ENCODE measurements at places on chromosomes 13 and 19. TPM values are rescaled to one million over a fixed set of nuclear protein-coding genes. Genes with fewer than 3 reads are reported as not detected.

- H3K4me3 ChIP-seq, result no peak overlapping the region
- no peak for DNase-seq
- H3K36me3 ChIP-seq, result no peaks in the 10 kb centered on the region
- H3K4me1 ChIP-seq, result no peaks in the 10 kb centered on the region
- H3K27ac ChIP-seq, result no peak overlapping the region
Observed at GRCh38 chr19:33207040-33207620, 13.0 kb downstream of the LRP3 start.

DNA sequence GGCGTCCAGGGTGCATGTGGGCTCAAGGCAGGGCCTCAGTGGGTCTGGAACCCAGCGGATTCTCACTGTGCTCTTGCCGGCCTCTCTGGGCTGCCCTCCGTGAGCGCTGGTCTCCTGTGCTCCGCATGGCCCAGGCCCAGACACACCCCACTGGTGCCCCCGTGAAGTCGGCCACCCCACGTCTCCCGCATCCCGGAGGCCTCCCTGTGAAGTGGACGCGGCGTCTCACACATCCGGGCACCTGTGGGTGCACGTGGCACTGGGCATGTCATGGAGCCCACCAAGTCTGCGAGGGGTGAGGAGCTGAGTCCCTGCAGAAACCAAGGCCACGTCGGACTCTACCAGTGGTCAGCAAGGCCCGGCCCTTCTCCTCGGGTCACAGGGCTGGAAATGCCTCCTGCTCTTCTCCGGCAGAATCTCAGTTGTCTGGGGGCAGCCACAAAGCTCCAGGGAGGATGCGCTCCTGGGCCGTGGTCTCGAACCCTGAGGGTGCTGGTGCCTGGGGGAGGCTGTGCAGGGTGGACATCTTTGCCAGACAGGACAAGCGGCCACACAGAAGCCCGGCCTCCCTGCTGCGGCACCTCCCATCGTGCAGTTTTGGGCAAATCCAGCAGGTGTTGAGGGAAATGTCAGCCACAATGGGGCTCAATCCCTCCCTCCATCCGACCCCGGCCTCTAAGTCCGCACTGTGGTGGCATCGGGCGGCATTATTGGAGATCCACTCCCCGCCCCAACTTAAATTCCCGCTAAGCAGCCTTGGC, 2.2 kb downstream of the C13orf46 start:
- no peak overlapping the region for H3K27ac ChIP-seq
- no peak overlapping the region for H3K4me3 ChIP-seq
- H3K27me3 ChIP-seq, result no peaks in the 10 kb centered on the region
- H3K4me1 ChIP-seq, result no peaks in the 10 kb centered on the region
- peaks cover 7% of the 10 kb centered on the region for H3K36me3 ChIP-seq

The ZNF418 gene
- 4.8 TPM for total RNA-seq

GRCh38 chr19:6668691-6669090, 1.3 kb downstream of the TNFSF14 start:
- H3K4me1 ChIP-seq, result peaks cover 39% of the 10 kb centered on the region
- H3K4me3 ChIP-seq, result peak overlapping the region; percentile 98
- no peaks in the 10 kb centered on the region for H3K27me3 ChIP-seq
- peak overlapping the region; percentile 99 for H3K27ac ChIP-seq
- DNase-seq, result peak; percentile 58
- peaks cover 26% of the 10 kb centered on the region for H3K36me3 ChIP-seq

- DNase-seq, result no peak
- H3K36me3 ChIP-seq, result no peaks in the 10 kb centered on the region
- no peaks in the 10 kb centered on the region for H3K4me1 ChIP-seq
- H3K4me3 ChIP-seq, result no peak overlapping the region
Observed at GRCh38 chr13:70568571-70568970, 460.3 kb upstream of the KLHL1 start.

GRCh38 chr13:24613128-24613527, 67.1 kb upstream of the ATP12A start:
- H3K27ac ChIP-seq, result no peak overlapping the region
- H3K4me1 ChIP-seq, result peaks cover 31% of the 10 kb centered on the region
- no peaks in the 10 kb centered on the region for H3K27me3 ChIP-seq
- no peak overlapping the region for H3K4me3 ChIP-seq

The DCLK1 gene
- not detected for total RNA-seq

The KLK3 gene
- total RNA-seq, result not detected

The ODAD3 gene
- 0.16 TPM for total RNA-seq

DNA sequence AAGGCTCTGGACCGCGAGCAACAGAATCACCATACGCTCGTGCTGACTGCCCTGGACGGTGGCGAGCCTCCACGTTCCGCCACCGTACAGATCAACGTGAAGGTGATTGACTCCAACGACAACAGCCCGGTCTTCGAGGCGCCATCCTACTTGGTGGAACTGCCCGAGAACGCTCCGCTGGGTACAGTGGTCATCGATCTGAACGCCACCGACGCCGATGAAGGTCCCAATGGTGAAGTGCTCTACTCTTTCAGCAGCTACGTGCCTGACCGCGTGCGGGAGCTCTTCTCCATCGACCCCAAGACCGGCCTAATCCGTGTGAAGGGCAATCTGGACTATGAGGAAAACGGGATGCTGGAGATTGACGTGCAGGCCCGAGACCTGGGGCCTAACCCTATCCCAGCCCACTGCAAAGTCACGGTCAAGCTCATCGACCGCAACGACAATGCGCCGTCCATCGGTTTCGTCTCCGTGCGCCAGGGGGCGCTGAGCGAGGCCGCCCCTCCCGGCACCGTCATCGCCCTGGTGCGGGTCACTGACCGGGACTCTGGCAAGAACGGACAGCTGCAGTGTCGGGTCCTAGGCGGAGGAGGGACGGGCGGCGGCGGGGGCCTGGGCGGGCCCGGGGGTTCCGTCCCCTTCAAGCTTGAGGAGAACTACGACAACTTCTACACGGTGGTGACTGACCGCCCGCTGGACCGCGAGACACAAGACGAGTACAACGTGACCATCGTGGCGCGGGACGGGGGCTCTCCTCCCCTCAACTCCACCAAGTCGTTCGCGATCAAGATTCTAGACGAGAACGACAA, 1.8 kb downstream of the PCDH17 start:
- DNase-seq, result peak; percentile 11
- no peak overlapping the region for H3K4me3 ChIP-seq
- H3K27me3 ChIP-seq, result peaks cover 66% of the 10 kb centered on the region
- H3K36me3 ChIP-seq, result peaks cover 14% of the 10 kb centered on the region

GRCh38 chr13:41961466-41961760, 504 bp upstream of the VWA8 start:
- DNase-seq, result no peak
- peak overlapping the region; percentile 92 for H3K4me3 ChIP-seq
- H3K4me1 ChIP-seq, result peaks cover 55% of the 10 kb centered on the region

The PSG1 gene
- total RNA-seq, result not detected

- no peak overlapping the region for H3K27ac ChIP-seq
- no peaks in the 10 kb centered on the region for H3K4me1 ChIP-seq
- no peak overlapping the region for H3K4me3 ChIP-seq
- no peaks in the 10 kb centered on the region for H3K27me3 ChIP-seq
Observed at GRCh38 chr19:33465834-33466233, 55.8 kb downstream of the PEPD start.

DNA sequence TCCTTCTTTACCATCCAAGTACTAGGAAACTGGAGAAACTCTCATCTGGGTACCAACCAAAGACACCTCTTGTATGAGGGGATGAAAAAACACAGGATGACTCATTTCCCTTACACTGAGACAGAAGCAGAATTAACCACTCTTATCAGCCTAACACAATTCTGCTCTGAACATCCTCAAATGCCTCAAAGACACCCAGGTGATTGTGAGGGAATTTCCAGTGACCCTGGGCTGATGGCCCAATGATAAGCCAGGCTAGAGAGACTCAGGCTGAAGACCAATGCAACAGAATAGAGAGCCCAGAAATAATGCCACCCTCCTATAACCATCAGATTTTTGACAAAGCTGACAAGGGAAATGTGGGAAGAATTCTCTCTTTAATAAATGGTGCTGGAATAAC, 7.0 kb downstream of the ZNF737 start:
- H3K36me3 ChIP-seq, result peaks cover 91% of the 10 kb centered on the region
- peaks cover 18% of the 10 kb centered on the region for H3K4me1 ChIP-seq
- DNase-seq, result peak; percentile 10
- H3K27ac ChIP-seq, result peak overlapping the region; percentile 13

- H3K27me3 ChIP-seq, result no peaks in the 10 kb centered on the region
- DNase-seq, result peak; percentile 65
- peak overlapping the region; percentile 60 for H3K27ac ChIP-seq
- H3K4me1 ChIP-seq, result peaks cover 7% of the 10 kb centered on the region
- no peaks in the 10 kb centered on the region for H3K36me3 ChIP-seq
Observed at GRCh38 chr19:3338541-3339181, 27.7 kb upstream of the NFIC start.

GRCh38 chr13:26589754-26590153, 32.3 kb downstream of the WASF3 start:
- peaks cover 34% of the 10 kb centered on the region for H3K27me3 ChIP-seq
- H3K4me1 ChIP-seq, result no peaks in the 10 kb centered on the region

- no peak overlapping the region for H3K27ac ChIP-seq
- DNase-seq, result no peak
- H3K36me3 ChIP-seq, result peaks cover 82% of the 10 kb centered on the region
- no peaks in the 10 kb centered on the region for H3K27me3 ChIP-seq
Observed at GRCh38 chr19:57443121-57443696, 8.1 kb downstream of the ZNF749 start.

DNA sequence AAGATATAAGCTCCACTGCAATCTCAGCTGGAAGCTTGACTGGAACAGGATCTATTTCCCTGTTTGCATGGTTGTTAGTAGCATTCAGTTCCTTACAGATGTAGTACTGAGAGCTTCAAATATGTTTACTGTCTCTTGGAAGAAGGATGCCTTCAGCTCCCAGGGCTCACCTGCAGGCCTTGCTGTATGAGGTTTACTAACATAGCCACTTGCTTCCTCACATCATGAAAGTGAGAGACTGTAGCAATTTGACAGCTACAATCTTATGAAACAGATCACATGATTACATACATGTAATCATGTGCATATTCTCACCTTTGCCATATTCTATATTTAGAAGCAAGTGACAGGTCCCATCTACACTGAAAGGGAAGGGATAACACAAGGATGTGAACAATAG, 458.1 kb upstream of the PCDH20 start:
- H3K36me3 ChIP-seq, result no peaks in the 10 kb centered on the region
- no peak for DNase-seq
- no peak overlapping the region for H3K4me3 ChIP-seq
- no peak overlapping the region for H3K27ac ChIP-seq
- H3K4me1 ChIP-seq, result no peaks in the 10 kb centered on the region

The LHB gene
- 0.39 TPM for total RNA-seq

GRCh38 chr19:31676271-31677004, 327.2 kb upstream of the TSHZ3 start:
- H3K27me3 ChIP-seq, result peaks cover 3% of the 10 kb centered on the region

The TUBA3C gene
- not detected for total RNA-seq

DNA sequence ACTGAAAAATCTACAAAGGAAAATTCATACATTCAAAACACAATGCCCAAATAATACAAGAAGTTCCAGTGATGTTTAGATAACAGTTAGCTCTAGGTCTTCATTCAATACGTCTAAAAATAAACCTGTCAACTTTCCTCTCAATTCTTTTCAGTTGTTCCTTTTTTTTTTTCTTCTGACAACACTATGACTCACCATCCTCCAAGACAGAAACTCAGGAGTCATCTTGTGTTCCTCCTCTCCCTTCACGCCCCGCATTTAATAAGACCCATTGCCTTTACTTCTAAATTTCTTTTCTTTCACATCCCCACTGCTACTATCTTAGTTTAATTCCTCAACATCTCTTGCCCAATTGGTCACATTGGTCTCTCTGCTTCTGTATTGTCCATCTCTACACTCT, 759.9 kb downstream of the GPC5 start:
- DNase-seq, result no peak
- no peak overlapping the region for H3K4me3 ChIP-seq
- H3K27me3 ChIP-seq, result no peaks in the 10 kb centered on the region
- H3K4me1 ChIP-seq, result no peaks in the 10 kb centered on the region
- no peak overlapping the region for H3K27ac ChIP-seq
- H3K36me3 ChIP-seq, result no peaks in the 10 kb centered on the region

GRCh38 chr13:21137696-21138095, 38.7 kb downstream of the SKA3 start:
- no peak overlapping the region for H3K4me3 ChIP-seq
- peaks cover 8% of the 10 kb centered on the region for H3K27me3 ChIP-seq
- DNase-seq, result no peak
- H3K27ac ChIP-seq, result no peak overlapping the region
- H3K4me1 ChIP-seq, result peaks cover 17% of the 10 kb centered on the region

DNA sequence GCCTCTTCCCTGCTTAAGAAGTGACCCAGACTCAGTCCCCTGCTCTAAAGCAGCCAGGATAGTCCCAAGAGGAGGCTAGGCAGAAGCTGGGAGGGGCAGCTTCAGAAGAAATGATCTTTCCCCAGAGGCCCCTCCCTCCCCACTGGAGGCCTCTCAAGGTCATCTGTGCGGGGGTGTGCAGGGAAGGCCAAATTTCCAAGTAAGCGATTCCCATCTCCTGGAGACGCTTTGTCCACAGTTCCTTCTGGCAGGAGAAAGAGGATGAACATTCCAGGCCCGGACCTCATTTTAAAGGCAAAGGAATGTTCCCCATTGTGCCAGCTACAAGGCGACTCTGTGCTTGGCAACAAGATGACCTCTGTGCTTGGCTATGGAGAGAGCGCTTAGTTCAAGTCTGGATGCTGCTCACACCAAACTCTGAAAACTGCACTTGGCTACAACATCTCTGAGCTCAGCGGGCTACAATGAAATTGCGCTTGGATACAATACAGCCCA, 23.5 kb downstream of the COL5A3 start:
- no peaks in the 10 kb centered on the region for H3K4me1 ChIP-seq
- H3K27me3 ChIP-seq, result peaks cover 2% of the 10 kb centered on the region
- H3K27ac ChIP-seq, result no peak overlapping the region
- H3K4me3 ChIP-seq, result no peak overlapping the region
- no peak for DNase-seq

DNA sequence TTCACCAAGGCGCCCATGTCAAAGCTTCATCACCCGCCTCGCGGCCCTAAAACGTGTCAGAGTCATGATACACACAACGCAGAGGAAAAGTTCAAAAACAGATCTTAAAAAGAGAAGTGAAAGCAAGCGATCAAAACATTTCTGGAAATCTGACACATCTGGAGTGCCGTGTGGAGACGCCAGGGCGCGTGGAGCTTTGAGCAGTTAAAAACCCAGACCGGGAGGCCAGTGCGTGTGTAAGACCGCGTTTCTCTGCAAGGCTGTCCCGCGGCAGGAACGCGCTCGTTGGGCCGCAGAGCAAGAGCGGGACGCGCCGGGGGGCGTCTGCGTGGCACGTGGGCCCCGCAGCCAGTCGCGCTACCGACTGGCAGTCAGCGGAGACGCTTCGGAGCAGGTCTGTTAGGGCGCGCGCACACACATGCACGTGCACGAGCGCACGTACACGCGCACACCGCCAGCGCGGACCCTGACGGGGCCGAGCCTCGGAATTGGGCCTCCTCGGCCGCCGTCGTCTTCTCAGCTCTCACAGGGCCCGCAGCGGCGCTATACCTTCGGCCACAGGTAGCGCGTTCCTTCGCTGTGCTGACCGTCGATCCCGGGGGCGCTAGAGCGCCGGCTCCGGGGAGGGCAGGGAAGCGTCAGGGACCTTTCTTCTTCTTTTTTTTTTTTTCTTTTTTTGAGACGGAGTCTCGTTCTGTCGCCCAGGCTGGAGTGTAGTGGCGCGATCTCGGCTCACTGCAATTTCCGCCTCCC, 35.8 kb downstream of the RNF6 start:
- H3K4me1 ChIP-seq, result peaks cover 29% of the 10 kb centered on the region
- no peaks in the 10 kb centered on the region for H3K27me3 ChIP-seq
- H3K27ac ChIP-seq, result peak overlapping the region; percentile 96
- H3K4me3 ChIP-seq, result peak overlapping the region; percentile 82
- DNase-seq, result peak; percentile 95

The ZNF575 gene
- total RNA-seq, result 3.4 TPM

GRCh38 chr19:37095859-37096258, 17.6 kb downstream of the ZNF420 start:
- no peak for DNase-seq
- no peaks in the 10 kb centered on the region for H3K27me3 ChIP-seq

The VSTM1 gene
- total RNA-seq, result not detected

Data from activated CD4-positive, alpha-beta T cell treated with anti-CD3 and anti-CD28 coated beads for 36 hours (primary cell).